ENCODE measurements at places on chromosomes 5 and 9.

- DNase-seq = peak; percentile 96
Measured at GRCh38 chr9:81689343-81690175, at the start of gene TLE1. Gene TLE1 (minus strand): TSS chr9:81689547. CDS start chr9:81688240, 1,307 bp downstream.

DNA sequence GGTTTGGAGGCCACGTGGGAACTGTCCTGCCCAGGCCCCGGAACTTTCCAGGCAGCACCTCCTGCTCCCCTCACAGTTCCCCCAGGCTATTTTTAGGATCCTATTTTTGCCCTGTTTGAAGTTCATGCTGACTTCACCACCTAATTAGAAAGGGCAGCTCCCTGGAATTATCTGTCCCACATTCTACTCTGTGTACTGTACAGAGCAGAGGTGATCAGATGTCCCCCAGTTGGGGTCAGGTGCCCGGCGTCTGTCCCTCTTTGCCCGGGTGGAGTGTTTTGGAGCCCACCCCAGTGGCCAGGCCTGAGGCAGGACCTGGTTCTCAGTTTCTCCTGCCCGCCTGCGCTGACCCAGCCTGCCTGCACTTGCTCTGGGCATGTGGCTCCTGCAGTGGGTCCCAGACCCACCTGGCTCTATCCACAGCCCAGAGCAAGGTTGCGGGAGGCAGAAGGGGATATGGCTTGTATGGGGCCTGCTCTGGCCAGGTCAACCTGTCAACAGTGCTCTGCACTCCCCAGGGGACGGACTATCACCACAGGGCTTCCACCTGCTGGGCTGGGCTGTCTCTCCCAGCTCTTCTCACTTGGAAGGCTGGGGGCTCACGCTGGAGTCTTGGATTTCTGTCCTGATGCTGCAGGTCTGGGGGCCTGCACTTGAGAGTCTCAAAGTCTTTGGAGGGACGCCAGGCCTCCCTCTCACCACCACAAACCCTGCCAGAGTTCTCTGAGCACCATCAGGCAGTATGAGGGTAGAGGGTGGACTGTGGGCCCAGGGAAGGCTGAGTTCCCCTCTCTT is 268.3 kb downstream of the GADD45G start:
- no peak for DNase-seq

DNA sequence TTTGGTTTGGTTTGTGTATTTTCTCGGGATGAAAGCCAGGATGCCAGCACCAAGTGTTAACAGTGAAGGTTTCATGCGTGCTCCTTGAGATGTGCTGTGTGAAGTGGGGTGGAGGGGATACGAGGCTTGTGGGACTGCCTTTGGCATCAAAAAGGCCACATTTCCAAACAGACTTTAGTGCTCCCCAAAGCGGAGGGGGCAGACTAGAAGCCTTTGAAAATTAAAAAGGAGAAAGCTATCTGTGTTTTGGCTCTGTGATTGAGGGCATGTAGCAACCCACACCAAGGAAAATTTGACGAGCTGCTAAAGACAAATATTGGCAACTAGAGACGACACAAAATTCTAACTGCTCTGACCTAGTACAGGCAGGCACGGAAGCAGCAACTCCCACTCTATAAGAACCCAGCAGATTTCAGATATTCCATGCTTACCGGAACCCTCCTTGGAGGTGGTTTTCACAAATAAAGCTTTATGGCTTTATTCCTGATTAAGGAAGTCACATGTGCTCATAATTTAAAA is 154.5 kb downstream of the ARSB start:
- no peak for DNase-seq

- no peak for DNase-seq
Measured at GRCh38 chr5:61332358-61332749, 296 bp downstream of the ZSWIM6 start.

GRCh38 chr9:128406848-128407391 is 13.7 kb upstream of the CERCAM start:
- DNase-seq = no peak

GRCh38 chr5:128019391-128019790 is 64.2 kb upstream of the SLC12A2 start:
- DNase-seq = no peak

DNA sequence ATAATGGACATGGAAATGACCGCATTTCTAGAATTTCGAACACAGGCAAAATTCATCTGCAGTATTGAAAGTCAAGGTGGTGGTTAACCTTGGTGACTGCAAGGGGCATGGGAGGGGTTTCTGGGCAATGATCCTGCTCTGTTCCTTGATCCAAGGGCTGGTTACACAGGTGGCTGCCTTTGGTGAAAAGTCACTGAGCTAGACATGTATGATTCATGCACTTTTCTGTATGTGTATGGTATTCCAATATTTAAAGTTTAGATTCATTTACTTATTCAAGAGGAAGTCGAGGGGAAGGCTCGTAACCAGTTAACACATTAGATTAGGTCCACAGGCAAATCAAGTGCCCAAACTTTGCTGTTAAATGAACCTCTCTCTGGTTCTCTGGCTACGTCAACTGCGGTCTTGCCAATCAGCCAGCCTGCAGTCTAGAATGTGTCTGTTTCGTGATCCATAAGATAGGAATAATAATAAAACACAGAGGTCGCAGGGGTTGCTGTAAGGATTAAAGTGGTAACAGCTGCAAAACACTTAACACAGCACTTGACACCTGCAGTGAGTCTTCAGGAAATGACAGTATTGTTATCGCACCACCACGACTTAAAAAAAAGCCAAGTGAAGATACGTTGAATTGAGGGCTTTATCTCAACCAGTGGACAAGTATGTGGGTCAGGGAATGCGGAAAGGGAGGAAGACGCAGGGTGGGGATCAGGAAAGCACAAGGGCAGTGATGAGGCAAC is 92.5 kb downstream of the TLE1 start:
- DNase-seq = no peak

- DNase-seq = no peak
Measured at GRCh38 chr5:160744268-160745101, 107.5 kb downstream of the ATP10B start.

GRCh38 chr9:130501639-130502038 is 56.9 kb downstream of the ASS1 start:
- no peak for DNase-seq

GRCh38 chr9:90642570-90643539 is at the start of gene DIRAS2:
Gene DIRAS2 (minus strand): TSS chr9:90642824. CDS start chr9:90613827, 28,997 bp downstream.
- DNase-seq = no peak

DNA sequence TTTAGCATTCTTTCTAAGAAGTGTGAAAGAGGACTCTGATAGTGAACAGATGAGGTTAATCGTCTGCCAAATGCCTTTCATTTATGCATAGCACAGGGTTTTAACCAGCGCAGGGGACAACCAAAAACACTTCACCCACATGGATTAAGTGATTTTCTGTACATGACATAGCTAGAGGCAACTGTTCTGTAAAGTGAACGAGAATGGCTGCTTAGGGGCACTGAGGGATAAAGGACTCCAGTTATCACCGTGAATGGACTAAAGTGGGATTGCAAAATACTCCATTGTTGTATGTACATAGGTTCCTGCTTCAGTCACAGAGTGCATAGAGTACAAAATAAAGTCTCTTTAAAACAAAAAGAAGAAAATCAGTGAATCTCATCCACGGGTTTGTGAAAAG is 456.8 kb downstream of the DMAC1 start:
- no peak for DNase-seq

GRCh38 chr5:159040181-159040580 is 59.5 kb downstream of the EBF1 start:
- DNase-seq = no peak

DNA sequence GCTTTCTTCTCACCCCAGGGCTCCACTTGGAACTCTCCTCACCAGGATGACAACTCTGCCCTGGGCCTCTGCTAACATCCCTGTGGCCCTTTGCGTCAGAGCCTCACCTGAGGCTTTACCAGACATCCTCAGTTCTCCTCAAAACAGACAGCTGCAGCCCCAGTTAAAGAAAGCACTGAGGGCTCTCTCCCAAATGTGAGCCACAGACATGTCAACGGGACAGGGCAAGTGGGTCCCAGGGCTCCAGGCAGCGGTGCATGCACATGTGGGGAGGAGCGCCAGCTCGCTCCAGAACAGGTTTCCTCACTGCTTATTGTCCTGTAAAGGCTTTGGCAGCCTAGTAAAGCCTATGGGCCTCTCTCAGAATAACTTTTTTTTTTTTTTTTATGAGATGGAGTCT is 37.3 kb downstream of the IPPK start:
- DNase-seq = no peak

DNA sequence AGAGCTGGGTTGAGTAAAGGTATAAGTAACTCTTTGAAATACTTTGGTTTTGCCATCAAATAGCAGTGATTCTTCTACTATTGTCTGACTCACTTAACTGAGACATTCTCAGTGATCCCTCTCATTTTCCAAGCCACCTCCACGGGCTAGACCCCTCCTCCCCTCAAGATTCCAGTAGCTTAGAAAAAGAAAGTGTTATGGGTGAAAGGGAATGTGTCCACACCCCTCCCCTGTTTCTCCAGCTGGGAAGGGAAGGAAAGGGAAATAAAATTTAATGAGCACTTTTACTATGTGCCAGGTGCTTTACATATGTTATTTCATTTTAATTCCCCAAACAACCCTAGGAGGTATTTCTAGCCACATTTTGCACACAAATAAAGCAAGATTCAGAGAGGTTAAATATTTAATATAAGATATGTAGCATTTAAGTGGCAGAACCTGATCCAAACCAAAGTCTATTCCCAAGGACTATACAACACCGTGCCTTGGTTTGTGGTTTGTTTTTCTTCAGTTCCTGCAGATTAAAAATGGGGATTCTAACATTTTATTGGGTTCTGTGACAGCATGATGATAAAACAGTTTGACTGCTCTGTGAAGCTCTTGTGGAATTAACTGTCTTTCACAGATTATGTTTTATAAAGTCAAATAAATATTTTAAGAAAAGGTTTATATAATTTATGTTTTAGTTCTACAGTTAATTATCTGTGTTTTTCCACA is 135.9 kb downstream of the ZSWIM6 start:
- DNase-seq = no peak

- peak; percentile 95 for DNase-seq
Measured at GRCh38 chr5:140342287-140342686, 4.1 kb downstream of the HBEGF start.

- no peak for DNase-seq
Measured at GRCh38 chr5:121239951-121240350, 611.7 kb upstream of the FTMT start.
